HTR-8/SVneo (cell line): ENCODE measurements at places on chromosomes 3 and 15.

DNA sequence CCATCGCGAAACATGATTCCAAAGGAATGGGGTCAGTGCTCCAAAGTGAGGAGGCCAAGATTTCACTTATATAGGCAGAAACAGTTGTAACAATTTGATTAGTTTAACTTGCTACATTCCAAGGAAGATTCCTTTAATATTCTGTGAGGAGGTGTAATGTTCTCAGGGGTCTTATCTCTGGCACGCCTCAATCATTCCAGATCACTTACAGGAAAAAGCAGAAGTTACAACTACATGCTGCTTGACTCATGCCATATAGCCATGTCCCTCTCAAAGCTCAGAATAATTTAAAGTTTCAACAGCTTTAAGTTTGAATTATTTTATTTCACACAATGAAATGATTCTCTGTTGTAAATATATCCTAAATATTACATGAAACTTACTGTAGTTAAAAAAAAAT, 3.5 kb upstream of the FYTTD1 start:
- DNase-seq: no peak

GRCh38 chr15:25410649-25411048, 28.2 kb downstream of the UBE3A start:
- no peak for DNase-seq

DNA sequence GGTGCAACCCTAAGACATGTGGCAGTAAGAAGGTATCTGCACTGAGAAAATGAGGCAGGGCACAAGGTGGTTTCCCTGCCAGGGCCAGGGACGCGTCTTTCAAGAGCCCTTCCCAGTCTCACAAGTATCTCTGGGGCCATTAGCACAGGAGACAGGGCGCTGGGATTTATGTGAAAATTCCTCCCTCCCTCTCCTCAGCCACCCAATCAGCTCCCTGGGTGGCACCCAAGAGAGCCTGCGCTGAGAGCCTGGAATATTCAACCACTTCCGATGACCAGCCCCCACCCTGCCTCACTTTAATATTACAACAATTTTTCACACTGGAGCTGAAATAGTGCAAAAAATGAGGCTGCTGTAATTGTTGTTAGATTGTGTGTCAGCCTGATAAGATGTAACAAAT, 26.1 kb downstream of the SEC61A1 start:
- DNase-seq: no peak

GRCh38 chr3:122784436-122784835, 9.2 kb downstream of the HSPBAP1 start:
- DNase-seq: no peak

GRCh38 chr3:177229791-177230190, 32.5 kb upstream of the TBL1XR1 start:
- no peak for DNase-seq

DNA sequence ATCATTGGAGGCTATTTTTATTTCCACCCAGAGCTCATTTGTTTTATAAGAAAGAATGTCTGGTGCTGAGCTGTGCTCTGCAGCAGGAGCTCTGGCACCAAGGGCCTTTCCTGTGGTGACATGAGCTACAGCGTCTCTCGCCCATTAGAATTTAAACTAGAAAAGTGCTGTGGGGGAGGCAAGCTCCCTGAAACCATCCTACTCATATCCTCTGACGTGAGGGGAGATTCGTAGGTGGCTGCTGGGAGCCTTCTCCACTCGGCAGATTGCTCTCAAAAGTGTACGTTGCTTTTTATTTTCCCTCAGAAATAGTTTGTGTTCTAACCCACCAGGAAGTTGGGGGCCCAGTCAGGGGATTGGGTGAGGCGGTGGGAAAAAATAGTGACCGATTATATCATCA, 76.3 kb upstream of the ARHGEF3 start:
- DNase-seq: no peak

DNA sequence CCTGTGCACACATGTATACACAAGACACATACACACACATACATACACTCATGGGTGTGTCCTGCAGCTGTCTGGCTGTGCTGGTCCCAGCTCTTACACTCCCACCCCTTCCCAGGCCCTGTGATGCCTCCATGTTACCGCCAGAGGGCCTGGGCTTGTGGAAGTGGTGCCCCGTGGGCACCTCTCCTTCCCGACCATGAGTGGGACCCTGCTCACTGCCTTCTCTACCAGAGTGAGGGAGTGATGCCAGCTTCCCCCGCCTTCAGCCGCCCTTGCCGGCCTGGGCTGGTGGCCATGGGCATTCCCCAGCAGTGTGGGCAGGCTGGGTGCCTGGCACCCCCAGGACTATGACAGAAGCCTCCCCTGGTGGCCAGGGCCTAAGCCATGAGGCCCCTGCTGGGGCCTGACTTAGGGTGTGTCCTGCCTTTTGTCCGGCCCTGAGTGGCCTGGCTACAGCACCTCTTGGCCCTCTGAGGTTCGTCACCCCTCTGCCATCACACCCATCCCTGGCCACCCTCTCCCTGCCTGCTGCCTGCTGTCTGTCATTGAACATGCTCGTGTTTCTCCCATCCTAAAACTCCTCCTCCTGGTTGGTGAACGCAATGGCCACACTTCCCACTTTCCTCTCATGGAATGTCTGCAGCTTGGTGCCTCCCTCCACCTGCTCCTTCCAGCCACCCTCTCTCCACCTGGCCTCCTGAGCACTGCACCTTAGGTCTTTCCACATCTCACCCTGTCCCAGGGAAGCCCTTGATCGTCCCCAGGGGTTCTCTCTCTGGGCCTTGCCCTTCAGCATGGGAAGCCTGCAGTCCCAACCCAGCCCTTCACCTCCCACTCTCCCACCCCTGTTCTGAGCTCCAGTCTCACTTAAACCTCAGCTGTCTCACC, 14.6 kb downstream of the HDAC11 start:
- DNase-seq: no peak

DNA sequence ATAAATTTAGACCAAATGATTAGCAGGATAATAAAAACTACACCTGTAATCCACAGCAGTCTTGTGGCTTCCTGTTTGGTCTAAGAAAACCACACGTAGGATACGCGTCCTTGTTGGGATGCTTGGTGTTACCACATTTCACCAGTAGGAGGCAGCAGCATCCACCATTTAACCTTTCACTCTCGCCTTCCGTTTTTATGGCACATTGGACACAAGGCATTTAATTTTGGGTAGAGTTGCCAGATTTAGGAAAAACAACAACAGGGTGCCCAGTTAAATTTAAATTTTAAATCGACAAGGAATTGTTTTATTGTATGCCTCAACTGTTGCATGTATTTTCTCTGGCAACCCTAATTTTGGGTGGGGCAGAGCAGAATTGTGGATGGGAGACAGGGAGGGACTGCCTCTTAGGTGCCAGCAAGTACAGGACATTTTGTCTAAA, 6.3 kb downstream of the LRRC31 start:
- peak; percentile 60 for DNase-seq

- no peak for DNase-seq
These were observed 243.5 kb upstream of the SLCO3A1 start for GRCh38 chr15:91609966-91610365.

GRCh38 chr3:71087143-71088018, 496.1 kb downstream of the FOXP1 start:
- DNase-seq: no peak

- DNase-seq: no peak
These were observed 749.5 kb downstream of the ROBO1 start for GRCh38 chr3:79018265-79018664.

DNA sequence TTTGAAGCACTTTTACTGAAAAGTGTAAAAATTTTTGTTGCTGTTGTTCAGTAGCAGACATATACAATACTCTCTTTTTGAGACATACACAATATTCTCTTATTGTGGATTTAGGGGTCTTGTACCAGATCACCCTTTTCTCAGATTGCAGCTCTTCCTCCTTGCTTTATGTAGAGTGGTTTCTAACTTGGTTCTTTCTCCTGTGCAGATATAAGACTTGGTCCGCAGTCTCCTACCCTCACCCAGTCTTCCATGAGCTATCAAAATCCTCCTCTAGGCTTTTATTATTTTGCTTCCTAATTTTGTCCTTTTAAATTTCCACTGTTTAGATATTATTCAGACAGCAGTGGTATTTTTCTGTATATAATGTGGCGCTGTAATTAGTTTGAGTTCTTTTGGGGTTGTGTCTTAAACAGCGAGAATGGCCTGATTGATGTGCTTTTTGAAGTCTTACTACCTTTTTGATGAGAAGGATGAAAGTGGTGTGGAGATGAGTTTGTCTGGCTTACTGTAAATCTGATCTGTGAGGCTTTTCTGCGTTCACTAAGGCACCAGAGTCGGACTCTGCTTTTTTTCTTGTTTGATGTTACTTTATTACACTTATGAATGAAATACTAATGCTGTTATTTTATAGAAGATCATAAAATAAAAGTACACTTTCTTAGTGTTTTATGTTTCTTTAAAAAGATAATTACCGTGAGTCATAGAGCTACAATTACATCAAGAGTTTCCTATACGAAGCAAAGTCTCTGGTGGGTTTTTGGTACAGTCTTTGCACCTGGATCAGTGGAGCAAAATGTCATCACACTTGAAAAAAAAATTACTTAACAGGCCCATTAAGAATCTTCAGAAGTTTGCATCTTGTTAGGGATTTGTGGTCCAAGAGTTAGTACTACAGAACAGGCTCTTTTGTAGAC, 27.8 kb downstream of the FNDC3B start:
- no peak for DNase-seq

GRCh38 chr3:129599073-129599472, 7.4 kb downstream of the PLXND1 start:
- DNase-seq: no peak

- DNase-seq: peak; percentile 29
These were observed 242.6 kb upstream of the TPRG1 start for GRCh38 chr3:188929137-188929536.

DNA sequence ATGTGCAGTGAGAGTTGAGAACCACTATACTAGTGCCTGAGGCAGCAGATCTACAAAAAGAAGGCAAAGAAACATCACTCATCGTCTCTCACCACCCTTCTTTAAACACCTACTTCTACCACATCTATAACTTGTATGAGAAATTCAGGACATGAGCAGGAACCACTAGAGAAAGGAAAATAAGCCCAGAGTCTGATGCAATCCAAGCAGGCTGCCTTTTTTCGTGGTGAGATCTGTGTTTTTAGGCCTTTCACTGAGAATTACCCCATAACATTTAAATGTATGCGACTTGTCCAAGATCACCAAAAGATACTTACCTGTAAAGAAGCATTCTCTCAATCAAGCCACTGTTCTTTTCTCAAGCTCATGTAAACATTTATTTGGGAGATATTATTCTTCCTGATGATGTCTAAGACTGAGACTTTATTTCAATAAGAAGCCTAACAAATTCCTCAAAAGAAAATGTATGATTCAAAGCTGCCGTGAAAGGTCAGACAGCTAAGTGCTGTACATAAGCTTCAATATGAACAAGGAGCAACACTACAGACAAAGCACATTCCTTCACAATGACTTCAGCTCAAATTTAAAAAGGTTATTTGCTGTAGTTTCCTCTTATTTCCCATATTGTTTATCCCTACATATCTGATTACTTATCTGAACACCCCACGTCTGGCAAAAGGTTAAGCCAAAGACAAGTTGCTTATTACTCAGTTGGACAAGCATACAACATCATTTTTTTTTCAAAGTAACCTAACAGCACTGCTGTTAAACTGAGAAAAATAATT, 16.5 kb downstream of the SPICE1 start:
- no peak for DNase-seq

- no peak for DNase-seq
These were observed 62.5 kb upstream of the GBE1 start for GRCh38 chr3:81823882-81824395.

DNA sequence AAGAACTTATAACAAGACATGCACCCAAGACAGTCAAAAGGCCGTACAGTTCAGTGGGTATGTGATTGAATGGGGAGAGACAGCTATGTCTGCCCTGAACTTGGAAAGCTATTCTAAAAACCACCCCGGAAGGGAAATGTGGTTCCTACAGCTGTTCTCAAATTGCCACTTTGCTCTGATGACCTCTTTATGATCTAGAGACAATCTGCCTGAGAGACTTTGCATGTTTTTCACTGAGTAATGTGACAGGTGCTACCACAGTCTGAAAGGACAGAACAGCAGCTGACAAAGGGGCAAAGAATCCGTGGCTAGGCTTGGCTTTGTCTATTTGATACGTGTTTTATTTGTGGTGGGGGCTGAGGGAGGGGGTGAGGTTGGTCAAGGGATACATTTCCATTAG, 148.3 kb upstream of the NPHP3 start:
- DNase-seq: no peak

DNA sequence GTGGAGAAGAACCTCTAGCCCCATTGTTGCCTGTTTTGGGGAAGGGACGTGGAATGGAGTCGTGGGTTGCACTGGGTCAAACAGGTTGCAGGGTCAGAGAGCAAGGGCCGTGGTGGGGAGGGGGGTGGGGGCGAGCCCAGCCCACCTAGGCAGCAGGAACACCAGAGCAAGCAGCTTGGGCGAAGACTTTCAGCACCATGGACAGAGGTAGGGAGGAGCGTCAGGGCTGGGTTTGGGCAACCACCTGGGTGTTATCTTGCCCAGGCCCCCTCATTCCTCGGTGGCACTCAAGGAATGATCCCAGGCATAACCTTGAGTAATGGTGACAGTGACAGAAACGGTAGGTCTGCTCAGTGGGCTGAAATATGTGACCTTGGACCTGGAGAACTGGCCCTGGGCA, 45.9 kb upstream of the TMEM115 start:
- no peak for DNase-seq

DNA sequence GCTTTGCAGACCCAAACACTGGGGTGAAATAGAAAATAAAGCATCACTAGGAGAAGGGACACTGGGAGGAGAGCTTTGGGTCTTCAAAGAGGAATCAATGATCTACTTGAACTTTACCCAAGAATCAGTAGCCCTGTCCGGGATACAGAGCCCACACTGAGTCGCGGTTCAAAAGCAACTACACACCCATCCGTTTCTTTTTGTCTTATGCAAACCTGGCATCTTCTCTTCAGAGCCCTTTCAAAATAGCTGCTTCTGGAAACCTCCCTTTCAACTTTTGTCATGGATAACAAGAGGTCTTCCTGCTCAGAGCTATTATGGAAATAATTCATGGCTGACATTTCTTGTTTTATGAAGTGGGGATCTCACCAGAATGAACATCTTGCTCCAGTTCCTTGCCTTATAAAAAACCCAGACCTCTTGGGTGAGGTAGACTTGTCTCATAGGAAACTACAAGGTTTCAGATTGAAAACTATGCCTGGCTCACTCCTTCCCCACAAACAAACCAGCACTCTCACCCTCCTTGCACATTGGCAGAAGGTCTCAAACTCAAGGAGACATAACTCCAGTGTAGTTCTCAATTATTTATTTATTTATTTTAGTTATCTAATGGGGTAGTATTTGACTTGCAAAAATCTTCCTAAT, 115.1 kb upstream of the ARHGEF3 start:
- DNase-seq: no peak

GRCh38 chr15:52352086-52352485, 56.5 kb upstream of the MYO5C start:
- no peak for DNase-seq

GRCh38 chr3:135106445-135106844, 311.4 kb downstream of the EPHB1 start:
- peak; percentile 5 for DNase-seq

- DNase-seq: no peak
These were observed 194.5 kb upstream of the LRTM1 start for GRCh38 chr3:55122312-55122711.

GRCh38 chr15:88792342-88793282, 10.6 kb upstream of the ACAN start:
- DNase-seq: no peak

GRCh38 chr3:144105542-144105941, 133.9 kb downstream of the DIPK2A start:
- no peak for DNase-seq

GRCh38 chr3:31092748-31093589, 198.5 kb upstream of the GADL1 start:
- no peak for DNase-seq
